ENCODE measurements at places on chromosomes 12 and 14.

DNA sequence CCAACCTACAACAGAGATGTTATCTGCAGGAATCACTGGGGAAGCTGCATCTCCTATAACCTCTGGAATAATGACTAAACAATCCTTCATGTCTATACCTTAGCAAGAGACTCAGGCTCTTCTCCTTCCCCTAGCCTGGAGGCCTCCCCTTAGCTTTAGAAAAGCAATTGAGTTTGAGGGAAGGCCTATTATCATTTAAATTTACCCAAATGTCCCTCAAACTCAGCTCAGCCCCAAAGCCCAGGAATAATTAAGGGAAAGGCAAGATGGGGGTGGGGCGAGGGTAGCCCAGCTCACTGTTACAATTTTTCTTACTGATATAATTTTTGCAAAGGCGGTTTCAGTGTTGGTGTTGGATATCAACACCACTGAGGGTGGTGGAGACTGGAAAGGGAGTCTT is 151.4 kb upstream of the EEA1 start:
- DNase-seq = no peak

GRCh38 chr14:105137481-105138020 is 31.0 kb downstream of the JAG2 start:
- no peak for DNase-seq

- DNase-seq = no peak
These were observed 5.1 kb downstream of the LMBR1L start for GRCh38 chr12:49105504-49106084.

GRCh38 chr12:27026257-27026656 is 3.9 kb downstream of the MED21 start:
- no peak for DNase-seq

- DNase-seq = no peak
These were observed 167.2 kb downstream of the ADCK1 start for GRCh38 chr14:77967110-77967509.

- no peak for DNase-seq
These were observed 43.1 kb downstream of the ALDH1L2 start for GRCh38 chr12:105041186-105041585.

DNA sequence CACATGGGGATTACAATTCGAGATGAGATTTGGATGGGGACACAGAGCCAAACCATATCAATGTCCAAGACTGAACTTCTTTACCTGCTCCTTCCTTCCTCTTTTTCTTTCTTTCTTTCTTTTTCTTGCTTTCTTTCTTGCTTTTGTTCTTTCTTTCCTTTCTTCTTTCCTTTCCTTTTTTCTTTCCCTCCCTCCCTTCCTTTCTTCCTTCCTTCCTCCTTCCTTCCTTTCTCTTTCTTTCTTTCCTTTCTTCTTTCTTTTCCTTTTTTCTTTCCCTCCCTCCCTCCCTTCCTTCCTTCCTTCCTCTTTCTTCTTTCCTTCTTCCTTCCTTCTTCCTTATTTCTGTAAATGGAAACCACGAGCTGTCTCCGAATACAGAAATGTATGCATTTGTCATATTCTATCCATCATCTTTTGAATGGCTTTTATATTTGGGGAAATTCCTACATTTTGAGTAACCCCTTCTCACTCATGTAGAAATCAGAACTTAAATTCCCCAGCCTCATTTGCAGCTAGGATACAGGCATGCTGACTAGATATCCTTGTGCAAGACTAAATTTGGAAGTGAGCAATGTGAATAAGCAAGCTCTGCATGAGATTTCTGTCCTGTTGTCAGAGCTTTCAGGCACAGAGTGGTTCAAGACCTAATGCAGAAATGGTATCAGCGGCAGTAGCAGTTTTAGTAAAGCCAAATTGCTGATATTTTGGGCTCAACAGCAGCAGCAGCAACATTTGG is 11.5 kb downstream of the GPR33 start:
- no peak for DNase-seq
